Fibroblast of the aortic adventitia (primary cell): ENCODE measurements at places on chromosomes 3 and 15. TPM values are rescaled to one million over a fixed set of nuclear protein-coding genes. Genes with fewer than 3 reads are reported as not detected.

Gene DENND4A
- total RNA-seq: 18.6 and 30.3 TPM in 2 replicates

Gene LIPC
- 0.90 and 1.7 TPM in 2 replicates for total RNA-seq

Gene CCDC33
- total RNA-seq: 0.09 TPM in 1 of 2 replicates, not detected in the other

Gene NME9
- total RNA-seq: 0.18 TPM in 1 of 2 replicates, not detected in the other

Gene CPNE9
- not detected in 2 replicates for total RNA-seq

Gene ARPP21
- 0.90 TPM in 1 of 2 replicates, not detected in the other for total RNA-seq

Gene NOX5
- total RNA-seq: 0.08 and 0.27 TPM in 2 replicates

Gene LMAN1L
- not detected in 2 replicates for total RNA-seq

Gene LRRK1
- total RNA-seq: 18.0 and 26.4 TPM in 2 replicates

Gene KNG1
- not detected in 2 replicates for total RNA-seq

Gene CNTN4
- 0.09 TPM in 1 of 2 replicates, not detected in the other for total RNA-seq

Gene IGSF10
- total RNA-seq: 8.0 and 47.6 TPM in 2 replicates
